CD4-positive, alpha-beta T cell treated with Interleukin-17A for 1 hour (primary cell): ENCODE measurements at places on chromosomes 2 and 18.

GRCh38 chr2:56749152-56749752, 565.5 kb downstream of the CCDC85A start:
- no peak for DNase-seq

- no peak for DNase-seq
Observed at GRCh38 chr18:74248595-74248994, 43.2 kb downstream of the CYB5A start.

GRCh38 chr18:48974304-48975119, 23.7 kb upstream of the SMAD7 start:
- DNase-seq: no peak

DNA sequence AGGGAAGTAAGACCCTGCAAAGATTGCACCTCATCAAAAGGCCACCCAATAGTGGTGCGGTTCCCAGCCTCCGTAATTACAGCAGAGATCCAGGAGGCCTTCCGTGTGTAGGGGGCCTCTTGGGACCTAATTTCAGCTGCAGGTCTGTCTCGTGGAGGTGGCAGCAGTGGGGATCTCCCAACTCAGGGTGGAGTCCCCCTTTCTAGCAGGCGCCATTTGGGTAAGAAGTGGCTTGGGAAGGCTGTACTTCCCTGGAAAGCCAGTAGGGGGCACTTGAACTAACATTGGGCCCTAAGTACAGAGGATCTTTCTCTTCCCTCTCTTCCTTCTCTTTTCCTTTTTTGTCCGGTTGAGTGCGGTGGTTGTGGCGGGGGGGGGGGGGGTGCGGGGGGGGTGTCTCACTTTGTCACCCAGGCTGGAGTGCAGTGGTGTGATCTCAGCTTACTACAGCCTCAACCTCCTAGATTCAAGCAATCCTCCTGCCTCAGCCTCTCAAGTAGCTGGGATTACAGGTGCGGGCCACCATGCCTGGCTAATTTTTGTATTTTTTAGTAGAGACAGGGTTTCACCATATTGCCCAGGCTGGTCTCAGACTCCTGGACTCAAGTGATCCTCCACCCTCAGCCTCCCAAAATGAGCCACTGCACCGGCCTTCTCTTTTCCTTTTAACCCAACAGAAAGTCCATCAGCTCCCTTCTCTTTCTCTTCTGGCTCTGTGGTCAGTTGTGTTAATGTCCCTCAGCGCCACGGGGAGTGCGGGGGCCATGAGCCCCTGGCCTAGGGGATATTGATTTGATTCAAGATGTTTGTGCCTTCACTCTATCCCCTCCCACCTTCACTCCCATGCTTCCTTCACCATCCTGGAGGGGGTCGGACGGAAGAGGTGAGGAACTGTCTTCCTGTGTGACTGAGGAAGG, 32.0 kb downstream of the CENPO start:
- peak; percentile 39 for DNase-seq

- DNase-seq: no peak
Observed at GRCh38 chr2:84713441-84713840, 167.4 kb downstream of the TRABD2A start.

- no peak for DNase-seq
Observed at GRCh38 chr18:63588909-63589308, 1.8 kb downstream of the SERPINB13 start.

GRCh38 chr2:193963472-193964119, 1693.4 kb upstream of the SLC39A10 start:
- DNase-seq: no peak

GRCh38 chr2:158826965-158827364, 31.8 kb downstream of the DAPL1 start:
- DNase-seq: no peak

GRCh38 chr2:96400049-96401000, 64.8 kb downstream of the NCAPH start:
- no peak for DNase-seq

DNA sequence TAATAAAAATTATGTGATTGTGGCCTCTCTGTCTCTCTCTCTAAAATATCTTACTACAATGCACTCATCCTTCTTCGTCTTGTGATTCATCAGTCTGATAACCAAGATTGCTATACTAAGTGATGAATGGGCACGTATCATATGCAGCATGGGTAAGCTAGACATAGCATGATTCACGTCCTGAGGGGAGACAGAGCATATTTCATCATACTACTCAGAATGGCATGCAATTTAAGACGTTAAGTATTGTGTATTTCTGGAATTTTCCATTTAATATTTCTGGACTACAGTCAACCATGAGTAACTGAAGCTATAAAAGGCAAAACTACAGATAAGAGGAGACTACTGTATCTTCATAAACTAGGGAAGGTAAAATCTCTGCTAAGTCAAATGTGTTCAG, 97.0 kb upstream of the CD226 start:
- no peak for DNase-seq

GRCh38 chr2:151906633-151906998, 78.4 kb upstream of the ARL5A start:
- DNase-seq: no peak

DNA sequence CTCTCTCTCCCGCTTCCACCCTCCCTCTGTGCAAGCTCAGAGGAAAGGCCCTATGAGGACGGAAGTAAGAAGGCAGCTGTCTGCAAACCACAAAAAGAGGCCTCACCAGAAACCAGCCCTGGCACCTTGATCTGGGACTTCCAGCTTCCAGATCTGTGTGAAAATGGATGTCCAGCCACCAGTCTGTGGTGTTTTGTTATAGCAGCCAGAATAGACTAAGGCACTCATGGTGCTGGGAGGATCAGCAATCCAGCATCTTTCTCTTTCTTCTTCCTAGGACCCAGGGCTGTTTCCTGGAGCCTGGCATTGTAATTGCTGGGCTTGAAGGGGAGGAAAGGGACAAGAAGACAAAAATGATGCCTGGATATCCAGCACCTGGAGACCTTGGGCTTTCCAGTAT, 122.5 kb downstream of the SOCS6 start:
- no peak for DNase-seq

DNA sequence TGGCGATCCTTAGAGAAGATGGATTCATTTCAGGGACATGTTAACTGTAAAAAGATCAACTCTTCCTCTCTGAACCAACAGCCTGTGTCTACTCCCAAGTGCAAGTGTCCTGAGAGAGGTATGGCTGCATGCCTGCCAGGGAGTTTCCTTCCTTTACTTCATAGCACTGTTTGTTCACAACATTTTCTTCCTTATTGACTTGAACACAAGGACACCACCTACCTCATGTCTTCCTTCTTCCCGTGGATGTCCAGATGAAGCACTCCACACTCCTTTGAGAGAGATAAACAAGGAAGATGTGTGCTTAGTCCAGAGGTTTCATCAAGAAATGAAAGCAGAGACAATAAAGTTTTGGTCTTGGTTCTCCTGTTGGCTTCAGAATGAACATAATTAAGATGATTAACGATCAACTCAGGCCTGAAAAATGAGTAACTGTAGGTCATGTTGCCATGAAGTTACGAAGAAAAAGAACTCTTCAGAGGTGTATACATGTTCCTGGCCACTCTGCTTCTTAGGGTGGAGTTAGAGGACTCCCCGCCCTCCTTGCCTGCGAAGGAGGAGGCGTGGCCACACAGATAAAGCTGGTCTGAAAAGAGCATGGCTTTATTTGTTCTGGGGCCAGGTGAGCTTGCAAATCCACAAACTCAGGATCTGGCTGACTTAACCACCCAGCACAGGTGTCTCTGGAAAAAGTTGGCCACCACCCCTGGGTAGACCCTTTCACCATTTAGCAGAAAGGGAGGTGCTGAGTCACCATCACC, 155.0 kb upstream of the KCTD1 start:
- no peak for DNase-seq
